Astrocyte of the cerebellum (primary cell): ENCODE measurements at places on chromosomes 7 and 10.

GRCh38 chr10:102287991-102288390, 42.7 kb downstream of the GBF1 start:
- no peak for DNase-seq

GRCh38 chr7:42222891-42223290, 14.1 kb downstream of the GLI3 start:
- DNase-seq, result no peak

GRCh38 chr7:158135931-158136330, 451.7 kb downstream of the PTPRN2 start:
- DNase-seq, result no peak

DNA sequence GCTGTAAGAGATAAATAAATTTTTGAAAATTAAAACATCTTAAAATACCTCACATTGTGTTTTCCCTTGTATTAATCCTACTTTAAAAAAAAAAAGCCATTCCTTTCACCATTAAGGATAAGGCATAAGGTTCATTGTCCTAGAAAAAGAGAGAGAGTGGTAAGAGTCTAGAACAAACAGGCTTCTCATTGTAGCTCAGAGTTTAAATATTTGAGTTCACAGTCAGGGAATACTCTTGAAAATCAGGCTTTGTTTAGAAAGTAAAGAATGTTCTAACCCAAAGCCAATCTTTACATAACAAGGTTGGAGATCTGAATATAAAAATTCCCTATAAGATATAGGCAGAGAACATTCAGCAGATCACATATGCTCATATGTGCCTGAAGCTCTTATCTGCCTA, 40.2 kb upstream of the TES start:
- DNase-seq, result no peak

DNA sequence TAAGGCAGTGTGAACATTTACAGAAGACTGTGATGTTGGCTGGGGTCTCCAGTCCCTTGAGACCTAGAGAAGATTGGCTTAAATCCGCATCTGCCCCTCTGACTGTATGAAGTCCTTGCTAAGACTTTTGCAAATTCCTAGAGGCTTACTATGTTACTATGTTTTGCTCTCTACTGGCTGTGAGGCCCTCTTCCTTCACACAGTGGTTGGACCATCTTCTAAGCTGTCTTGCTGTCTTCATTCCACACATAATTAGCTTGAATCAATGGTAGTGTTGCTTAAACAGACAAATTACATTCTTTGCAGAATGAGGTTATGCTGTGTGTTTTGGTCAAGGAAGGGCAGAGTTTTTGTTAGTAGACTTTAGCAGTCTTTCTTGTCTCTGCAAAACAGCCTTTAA, 658.0 kb downstream of the TYW1 start:
- no peak for DNase-seq

GRCh38 chr7:84479059-84479458, 284.5 kb upstream of the SEMA3A start:
- no peak for DNase-seq

GRCh38 chr10:114256822-114257221, 17.8 kb downstream of the VWA2 start:
- DNase-seq, result no peak

DNA sequence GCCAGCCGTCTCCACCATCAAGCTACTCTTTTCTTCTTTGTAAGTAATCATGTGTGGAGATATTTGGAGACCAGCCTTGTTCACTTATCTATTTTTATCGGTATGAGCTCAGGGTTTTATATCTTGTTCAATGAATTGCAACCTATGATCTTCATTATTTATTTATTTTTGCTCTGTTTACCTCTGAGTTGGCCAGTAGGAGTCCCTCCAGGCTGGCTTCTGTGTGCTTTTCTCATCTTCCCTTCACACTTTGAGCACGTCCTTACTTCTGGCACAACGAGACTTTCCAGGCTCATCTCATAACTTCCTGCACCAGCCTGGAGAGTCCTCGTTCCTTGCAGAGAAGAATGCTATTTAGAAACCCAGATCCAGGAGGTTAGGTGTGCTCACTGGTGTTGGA, 375.8 kb upstream of the PODXL start:
- DNase-seq, result no peak

GRCh38 chr7:128380483-128381106, 19.1 kb upstream of the PRRT4 start:
- no peak for DNase-seq

DNA sequence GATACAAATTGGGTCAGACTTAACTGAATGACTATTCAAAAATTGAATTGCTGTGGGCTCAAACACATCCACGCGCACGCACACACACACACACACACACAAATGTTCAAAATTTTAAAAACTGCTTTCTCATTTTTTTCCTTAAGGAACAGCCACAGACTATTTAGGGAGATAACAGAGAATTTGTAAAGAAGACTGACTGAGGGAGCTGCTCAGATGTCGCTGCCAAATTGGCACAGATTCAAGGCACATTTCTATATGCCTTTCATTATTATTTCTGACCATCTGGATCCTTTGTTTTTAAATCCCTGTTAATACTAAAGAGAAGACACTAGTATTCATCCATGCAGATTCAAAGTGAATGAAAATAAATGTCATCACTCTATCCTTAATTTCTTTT, 154.8 kb downstream of the DGKB start:
- no peak for DNase-seq

DNA sequence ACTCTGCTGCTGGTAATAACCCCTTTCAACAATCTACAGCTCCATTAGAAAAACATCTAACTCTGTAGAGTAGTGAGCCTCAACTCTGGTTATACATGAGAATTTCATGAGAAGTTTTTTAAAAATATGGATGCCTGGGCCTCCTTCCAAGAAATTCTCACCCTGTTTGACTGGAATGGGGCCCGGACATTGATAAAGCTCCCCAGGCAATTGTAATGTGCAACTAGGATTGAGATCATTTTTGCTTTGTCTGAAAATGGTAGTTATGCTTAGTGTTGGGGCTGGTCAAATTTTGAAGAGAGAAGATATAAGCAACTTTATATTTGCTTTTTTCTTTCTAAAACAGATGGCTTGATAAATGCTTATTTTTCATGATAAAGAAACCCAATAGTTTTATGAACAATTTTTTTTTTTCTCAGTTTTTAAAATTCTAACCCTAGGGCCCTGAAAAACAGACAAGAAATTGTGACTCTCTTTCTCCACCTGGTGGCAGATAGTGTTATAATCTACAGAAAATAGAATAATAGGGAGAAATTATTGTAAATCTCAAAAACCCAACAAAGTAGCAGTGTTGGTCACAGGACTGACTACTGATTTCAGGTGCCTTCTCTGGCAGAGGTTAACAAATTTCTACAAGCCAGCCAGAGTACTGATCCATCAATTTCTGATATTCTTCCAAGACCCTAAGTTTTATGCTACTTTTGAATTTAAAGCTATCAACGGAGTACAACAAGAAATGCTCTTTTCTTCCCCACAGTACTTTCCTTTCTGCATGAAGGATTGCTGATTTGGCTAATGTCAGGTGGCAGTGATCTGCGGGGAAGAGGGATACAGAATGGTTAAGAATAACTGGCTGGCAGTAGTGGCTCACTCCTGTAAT, 174.8 kb downstream of the DKK1 start:
- peak; percentile 43 for DNase-seq

GRCh38 chr7:74405899-74406512, 47.7 kb upstream of the GTF2IRD1 start:
- DNase-seq, result no peak

DNA sequence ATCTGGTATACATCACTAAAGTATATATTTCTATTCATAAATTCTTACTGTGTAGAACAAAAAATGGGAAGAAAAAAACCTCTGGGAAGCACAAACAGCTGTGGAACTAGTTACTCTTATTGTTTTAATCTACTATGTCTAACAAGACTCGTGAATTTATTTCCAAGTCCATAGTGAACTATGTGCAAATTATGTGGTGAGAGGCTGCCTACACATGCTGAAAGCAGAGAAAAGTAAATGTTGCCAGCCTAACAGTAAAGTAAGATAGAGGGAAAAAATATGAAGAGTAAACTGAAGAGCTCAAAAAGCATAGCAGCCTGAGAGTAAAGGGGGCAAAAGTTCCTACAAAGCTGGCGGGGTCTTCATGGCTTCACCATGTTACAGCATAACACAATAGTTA, 3.0 kb downstream of the GDI2 start:
- no peak for DNase-seq

DNA sequence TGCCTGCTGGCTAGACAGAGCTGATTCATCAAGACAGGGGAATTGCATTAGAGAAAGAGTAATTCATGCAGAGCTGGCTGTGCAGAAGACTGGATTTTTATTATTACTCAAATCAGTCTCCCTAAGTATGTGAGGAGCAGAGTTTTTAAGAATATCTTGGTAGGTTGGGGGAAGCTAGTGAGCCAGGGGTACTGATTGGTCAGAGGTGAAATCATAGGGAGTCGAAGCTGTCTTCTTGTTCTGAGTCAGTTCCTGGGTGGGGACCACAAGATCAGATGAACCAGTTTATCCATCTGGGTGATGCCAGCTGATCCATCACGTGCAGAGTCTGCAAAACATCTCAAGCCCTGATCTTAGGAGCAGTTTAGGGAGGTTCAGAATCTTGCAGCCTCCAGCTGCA, 39.8 kb downstream of the FOXI2 start:
- DNase-seq, result no peak

- no peak for DNase-seq
These were observed 123.8 kb downstream of the TEX36 start for GRCh38 chr10:125559210-125559609.

GRCh38 chr10:43390759-43391158, 18.2 kb downstream of the HNRNPF start:
- DNase-seq, result no peak

GRCh38 chr10:46232084-46232483, 54.7 kb upstream of the ANTXRL start:
- no peak for DNase-seq

DNA sequence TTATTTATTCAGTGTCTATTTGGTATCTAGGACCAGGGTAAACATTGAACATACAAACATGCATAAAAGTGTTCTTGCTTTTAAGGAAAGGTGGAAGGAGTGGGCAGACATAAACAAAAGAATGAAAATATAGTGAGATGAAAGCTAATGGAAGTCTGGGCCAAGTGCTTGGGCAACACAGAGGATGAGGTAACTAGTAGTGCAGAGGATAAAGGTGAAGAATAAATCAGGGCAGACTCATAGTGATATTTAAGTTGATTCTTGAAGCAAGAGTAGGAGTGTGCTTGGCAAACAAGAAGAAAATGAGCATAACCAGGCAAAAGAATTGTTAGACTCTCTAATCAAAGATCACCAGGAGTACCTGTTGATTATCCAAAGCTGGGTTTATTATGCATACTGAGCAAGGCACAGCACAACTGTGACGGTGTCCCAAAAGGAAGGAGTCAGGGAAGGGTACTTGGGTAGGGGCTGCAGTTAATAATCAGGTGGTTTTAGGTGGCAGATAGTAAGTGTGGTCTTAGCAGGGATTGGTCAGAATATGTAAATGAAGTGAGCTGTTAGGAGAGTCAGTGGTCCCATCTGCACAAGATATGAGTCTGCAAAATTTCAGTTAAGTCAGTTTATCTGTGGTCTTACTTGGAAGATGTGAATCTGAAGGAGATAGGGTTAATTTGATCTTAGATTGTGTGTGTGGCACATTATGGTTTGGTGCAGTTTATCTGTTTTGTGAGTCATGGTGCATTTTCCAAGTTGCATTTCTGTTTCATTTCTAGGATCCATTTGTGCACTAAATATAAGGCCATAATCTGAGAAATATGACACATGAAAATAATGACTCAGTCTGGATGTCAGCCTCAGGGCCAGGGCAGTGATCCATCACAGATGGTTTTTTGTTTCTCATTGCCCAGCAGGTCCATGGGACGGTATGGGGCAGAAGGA, 30.6 kb upstream of the TAX1BP1 start:
- DNase-seq, result no peak

GRCh38 chr7:32283546-32283945, 206.6 kb downstream of the LSM5 start:
- no peak for DNase-seq

DNA sequence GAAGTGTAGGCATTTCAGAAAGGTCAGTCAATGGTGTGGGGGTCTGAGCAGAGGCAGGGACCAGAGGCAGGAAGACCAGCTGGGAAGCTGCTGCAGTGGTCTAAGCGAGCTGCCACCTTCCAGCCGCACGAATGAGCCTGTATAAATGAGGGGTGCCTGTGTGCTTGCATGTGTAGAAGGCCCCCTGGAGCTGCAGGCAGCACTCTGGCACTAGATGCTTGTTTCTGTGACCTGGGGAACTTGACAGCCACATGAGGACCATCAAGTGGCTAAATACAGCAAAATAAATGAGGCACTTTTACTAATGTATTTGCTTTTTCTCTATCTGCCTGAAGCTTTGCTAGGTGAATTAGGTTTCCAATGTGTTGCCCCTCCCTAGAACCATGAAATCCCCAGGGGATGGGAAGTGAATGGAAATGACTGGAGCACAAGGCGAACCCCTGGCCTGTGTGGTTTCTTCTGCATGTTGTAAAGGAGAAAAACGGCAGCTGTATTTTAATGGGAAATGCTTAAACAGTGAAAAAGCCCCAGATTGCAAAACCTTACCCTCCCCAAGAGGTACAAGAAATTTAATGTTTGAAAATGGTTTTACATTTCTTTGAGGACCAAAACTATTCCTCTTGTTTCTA, 57.7 kb downstream of the PYROXD2 start:
- peak; percentile 37 for DNase-seq

DNA sequence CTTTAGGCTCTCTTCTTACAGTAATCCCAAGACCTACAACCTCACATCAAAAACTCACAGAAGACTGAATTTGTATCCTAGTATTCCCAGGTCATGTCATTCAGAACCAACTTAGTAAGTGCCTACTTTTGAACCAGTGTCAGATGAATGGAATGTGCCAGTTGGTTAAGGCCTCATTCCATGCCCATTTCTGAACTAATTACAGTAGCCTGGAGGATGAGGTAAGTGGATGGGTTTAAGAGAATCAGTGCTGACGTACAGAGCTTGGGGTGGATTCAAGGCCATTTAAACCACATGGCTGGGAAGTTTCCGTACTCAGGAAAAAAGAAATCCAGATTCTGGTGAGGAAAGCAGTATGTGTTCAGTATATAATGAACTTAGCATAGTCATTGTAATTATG, 21.9 kb upstream of the FOXP2 start:
- no peak for DNase-seq

DNA sequence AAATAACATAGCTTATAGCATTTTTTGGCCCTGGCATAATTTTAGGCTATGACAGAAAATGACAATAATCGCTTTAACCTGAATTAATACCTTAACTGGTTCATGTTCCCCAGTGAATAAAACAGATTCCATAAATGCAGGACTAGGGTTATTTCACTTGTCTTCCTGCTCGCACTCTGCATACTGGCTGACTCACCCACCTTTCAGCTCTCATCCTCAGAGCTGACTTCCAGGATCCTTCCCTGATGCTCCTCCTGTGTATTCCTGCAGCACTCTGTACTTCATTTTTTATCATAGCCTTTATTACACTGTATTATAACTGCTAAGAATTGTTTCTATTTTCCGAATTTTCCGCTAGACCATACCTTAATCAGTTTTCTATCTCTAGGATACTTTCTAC, 123.7 kb downstream of the AVL9 start:
- no peak for DNase-seq

DNA sequence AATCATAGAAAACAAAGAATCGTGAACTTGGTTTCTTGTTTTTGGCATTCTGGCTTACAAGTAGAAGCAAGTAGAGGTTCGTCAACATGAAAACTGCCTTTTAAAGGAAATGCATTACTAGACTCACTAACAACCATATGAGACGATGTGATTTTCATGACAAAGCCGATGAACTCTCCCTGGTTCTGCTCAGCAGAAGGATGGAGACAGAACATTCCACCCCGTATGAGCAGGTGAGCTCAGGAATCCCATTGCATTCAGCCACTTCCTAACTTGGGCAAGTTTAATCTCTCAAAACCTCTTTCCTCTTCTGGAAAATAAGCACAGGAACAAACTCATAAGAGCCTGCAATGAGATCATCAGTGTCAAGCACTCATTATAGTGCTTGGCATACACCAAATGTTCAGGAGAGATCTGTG, 57.4 kb upstream of the SVIL start:
- DNase-seq, result no peak
